Activated naive CD4-positive, alpha-beta T cell (primary cell): ENCODE measurements at places on chromosomes 3 and 15.

GRCh38 chr15:63059075-63059474 lies 16.5 kb downstream of the TPM1 start:
- DNase-seq: no peak

DNA sequence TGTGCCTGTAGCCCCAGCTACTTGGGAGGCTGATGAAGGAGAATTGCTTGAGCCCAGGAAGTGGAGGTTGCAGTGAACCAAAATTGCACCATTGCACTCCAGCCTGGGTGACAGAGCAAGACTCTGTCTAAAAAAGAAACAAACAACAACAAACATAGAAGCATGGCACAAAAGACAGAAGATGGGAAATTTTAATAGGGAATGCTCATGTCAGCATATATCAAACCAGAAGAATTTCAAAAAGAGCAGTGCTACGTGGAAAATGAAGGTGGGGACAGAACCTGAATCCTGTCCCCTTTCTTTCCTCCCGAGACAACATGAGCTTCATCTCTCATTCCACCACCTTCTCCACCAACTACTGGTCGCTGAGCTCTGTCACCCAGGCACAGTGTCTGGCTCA lies 46.3 kb upstream of the MFGE8 start:
- no peak for DNase-seq

GRCh38 chr15:63112871-63113270 lies 8.8 kb upstream of the LACTB start:
- no peak for DNase-seq

- no peak for DNase-seq
Observed at GRCh38 chr3:136193278-136194054, 2.7 kb downstream of the MSL2 start.

GRCh38 chr3:43791246-43791645 lies 100.5 kb downstream of the ABHD5 start:
- no peak for DNase-seq

DNA sequence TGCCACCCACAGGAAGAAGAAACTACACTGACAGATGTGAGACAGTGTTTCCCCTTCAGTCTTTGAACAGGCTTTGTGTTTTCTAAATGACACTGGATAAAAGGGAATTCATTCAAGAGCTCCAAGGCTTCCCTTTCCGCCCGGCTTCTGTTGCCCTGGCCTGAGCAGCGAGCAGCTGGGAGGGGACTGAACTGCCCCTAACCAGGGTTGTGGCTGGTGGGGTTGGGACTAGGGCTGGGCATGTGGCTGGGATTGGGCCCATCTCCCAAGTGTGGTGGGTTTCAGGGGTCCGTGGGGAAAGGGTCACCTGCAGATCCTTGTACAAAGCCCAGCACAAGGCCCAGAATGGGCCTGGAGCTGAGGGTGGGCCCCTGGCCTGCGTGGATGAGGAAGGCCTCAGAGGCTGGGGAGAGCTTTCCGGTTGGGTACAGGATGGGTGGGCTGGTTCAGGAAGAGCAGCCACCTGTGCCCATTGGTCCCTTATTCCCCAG lies 10.4 kb downstream of the VILL start:
- no peak for DNase-seq

DNA sequence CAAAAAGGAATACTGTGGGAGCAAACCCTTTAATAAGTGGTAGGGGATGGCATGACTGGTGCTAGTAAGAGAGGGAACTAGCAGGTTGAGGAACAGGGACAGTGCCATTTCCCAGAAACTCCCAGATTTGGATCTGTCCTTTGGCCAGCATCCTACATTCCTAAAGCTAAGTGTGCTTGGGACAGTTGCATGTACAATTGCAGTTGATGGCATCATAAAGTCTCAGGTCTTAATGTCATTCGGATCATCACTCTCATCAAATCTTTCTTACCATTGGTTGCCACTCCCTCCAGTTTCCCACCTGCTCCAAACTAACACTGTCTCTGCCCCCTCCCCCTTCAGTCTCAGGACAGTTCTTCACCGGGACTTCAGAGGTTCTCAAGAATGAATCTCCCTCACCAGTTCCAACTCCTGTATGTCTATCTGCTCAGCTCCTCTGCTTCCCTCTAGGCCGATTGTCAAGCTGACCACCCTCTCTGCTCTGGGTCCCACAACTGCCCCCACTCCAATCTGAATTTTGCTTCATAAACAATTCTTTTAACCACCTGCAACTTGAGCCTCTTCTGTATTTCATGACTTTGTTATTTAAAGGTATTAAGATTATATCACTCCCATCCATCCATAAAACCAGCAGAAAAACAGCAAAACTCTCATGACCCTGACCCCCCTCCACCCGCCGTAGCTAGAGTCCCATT lies 260.8 kb downstream of the CGGBP1 start:
- no peak for DNase-seq

DNA sequence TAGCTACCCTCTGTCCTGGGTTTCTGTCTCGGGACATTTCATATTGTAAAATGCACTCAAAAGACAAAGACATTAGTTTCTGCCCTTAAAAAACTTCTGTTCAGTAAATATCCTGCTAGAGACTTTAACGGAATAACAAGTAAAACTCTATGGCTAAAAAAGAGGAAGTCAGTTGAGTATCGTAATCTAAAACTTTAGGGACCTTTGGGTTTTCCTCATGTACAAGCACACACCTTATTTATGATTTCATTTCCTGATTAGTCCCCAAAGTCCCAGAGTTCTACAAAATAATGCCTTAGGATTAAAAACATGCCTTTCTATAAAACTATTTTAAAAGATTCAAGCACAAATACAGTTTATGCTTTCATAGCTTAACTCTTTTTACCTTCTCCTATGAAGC lies 585.9 kb downstream of the UNC13C start:
- no peak for DNase-seq

GRCh38 chr3:69724722-69725435 lies 14.4 kb upstream of the MITF start:
- no peak for DNase-seq

GRCh38 chr3:64405211-64405835 lies 180.1 kb upstream of the PRICKLE2 start:
- DNase-seq: no peak

- no peak for DNase-seq
Observed at GRCh38 chr3:87793337-87793877, 265.4 kb downstream of the CGGBP1 start.

- DNase-seq: no peak
Observed at GRCh38 chr3:77605865-77606264, 566.0 kb downstream of the ROBO2 start.

GRCh38 chr3:54240-54639 lies 142.3 kb upstream of the CHL1 start:
- DNase-seq: no peak

- no peak for DNase-seq
Observed at GRCh38 chr15:75107908-75108838, 84.8 kb downstream of the PPCDC start.

DNA sequence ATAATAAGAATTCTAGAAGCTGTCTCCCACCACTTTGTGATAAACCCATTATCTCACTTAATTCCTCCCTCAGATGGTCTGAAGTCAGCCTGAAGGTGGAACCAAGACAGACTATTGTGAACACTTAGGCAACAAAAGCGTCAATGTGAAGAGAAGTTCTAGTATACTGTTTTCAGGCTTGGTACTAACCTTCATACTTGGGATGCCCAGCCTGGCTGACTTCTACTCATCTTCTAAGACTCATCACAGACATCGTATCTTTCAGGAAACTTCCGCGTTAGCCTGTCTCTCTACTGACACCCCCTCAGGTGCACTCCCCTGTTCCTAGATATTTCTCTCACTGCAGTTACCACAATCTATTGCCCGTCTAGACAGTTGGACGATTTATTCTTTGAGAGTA lies 201.2 kb downstream of the SATB1 start:
- no peak for DNase-seq

- no peak for DNase-seq
Observed at GRCh38 chr15:55016225-55016624, 180.5 kb downstream of the RSL24D1 start.

DNA sequence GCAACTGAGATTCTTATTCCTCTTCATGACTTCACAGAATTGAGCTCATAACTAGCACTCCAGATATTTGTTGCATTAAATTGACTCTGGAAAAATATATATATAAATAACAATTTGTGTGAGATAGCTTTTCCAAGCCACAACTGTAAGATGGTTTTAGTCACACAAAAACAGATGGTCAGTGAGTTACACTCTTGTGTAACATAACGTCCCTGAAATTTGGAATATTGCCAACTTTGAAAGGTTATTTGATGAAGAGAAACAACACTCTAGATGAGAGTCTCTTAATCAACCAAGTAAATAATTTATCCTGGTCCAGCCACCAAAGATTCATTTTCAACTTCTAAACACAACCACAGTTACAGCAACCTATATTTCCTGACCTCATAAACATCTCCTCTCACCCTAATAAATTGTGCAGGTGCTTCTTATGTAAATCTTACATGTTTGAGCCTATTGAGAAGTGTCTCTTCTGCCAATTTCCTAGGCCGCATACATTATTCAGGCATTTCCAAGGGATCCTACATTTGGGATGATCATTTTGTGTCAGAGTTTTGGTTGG lies 84.9 kb upstream of the ACP3 start:
- no peak for DNase-seq

DNA sequence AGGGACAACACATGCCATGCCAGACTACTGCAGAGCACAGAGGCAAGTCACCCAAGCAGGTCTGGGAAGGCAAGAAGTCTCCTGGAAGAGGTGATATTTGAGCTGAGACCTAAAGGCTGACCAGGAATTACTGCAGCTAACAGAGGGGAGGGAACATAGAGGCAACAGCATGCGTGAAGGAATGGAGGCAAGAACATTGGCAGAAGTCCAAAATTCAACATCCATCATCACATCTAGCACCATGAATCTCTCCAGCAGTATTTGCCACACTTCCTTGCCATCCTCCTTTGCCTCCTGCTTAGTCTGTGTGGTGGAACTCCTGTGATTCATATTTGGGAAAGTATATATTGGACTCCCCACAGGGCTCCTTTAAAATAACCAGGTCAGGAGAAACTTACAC lies 870 bp upstream of the TSEN2 start:
- no peak for DNase-seq

DNA sequence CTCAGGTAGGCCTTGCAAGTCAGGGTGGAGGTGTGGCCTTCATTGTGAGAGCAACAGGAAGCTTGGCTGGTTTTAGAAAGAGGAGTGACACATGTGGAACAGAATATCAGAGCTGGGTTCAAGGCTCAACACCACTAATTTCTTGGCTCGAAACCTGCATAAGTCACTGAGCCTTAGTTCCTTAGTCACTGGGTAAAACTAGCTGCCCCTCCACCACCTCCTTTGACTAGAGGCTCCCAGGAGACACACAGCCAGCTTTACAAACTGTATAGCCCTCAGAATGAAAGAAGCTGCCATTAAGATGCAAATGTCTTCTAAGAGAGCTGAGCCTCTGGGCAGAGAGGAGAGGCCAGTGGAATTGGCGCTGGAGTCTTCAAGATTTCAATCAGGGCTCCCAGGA lies 67.7 kb downstream of the CERS3 start:
- no peak for DNase-seq

- no peak for DNase-seq
Observed at GRCh38 chr15:96331945-96332636, 1.6 kb downstream of the NR2F2 start.

DNA sequence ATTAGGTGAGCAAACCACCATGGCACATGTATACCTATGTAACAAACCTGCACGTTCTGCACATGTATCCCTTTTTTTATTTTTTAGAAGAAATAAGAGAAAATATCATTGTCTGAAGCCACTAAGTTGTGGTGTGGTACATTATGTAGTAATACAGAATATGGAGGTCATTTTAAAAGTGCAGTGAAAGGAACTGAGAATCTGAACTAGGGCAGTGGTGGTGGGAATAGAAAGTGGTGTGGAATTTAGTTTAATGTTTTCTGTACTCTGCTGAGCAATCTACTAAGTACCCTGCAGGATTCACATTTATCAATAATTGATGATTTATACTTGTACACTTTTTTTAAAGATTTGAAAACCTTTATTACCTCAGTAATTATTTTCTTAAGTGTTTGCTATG lies 283.5 kb downstream of the CHL1 start:
- no peak for DNase-seq

GRCh38 chr3:36142746-36143145 lies 237.6 kb upstream of the STAC start:
- DNase-seq: no peak

- DNase-seq: no peak
Observed at GRCh38 chr3:134348524-134348923, 25.7 kb downstream of the AMOTL2 start.

DNA sequence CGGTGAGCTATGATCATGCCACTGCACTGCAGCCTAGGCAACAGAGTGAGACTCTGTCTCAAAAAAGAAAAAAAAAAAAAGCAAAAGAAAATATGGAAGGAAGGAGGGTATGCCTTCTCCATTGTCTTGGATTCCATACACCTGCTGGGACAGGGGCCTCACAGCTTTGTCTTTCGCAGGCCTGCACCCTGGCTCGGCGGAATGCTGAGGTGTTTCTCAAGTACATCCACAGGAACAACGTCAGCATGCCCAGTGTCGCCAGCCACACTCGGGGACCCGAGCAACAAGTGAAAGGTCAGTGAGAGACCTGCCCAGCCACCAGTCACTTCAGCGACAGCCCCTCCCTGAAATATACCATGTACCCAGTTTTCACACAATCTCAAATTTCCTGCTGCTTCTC lies 288.5 kb upstream of the UMPS start:
- DNase-seq: no peak

DNA sequence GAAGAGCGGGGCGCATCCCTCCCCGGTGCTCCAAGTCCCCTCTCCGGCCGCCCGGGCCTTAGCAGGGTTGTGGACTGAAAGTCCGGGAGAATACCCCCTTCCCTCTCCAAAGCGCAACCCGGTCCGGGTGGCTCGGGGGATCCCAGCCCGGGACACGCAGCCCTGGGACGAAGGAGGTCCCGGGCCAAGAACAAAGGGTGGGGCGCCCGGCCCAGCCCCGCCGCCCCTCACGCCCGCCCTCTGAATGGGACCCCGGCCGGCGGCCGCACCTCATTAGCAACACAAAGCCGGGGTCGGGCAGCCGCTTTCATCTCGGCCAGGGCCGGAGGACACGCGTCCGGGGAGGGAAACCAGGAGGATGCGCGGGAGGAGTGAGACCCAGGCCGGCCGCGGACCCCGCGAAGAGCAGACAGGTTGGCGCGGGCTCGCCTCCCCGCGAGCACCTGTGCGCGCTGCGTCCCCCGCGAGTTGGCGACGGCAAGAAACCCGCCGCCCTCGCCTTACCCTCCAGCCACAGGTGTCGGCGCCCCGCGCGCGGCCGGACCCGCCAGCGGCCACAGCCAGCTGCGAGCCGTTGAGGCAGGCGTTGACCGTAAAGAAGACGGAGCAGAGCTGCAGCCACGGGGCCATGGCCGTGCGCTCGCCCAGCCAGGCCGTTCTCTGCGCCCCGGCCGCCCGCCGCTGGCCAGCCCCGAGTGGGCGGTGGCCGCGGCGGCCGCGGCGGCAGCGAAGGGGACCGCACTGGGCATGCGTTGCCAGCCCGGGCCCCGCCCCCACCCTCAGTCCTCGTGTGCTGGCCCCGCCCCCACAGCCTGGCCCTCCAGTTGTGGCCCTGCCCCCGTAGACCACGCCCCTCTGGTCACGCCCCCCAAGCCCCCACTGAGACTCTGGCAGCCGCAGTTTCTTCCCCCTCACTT lies at the start of gene IL17RD:
TSS of gene IL17RD (minus strand) at position 697 of the 917 bp plus-strand sequence. CDS start at position 630, 67 bp downstream.
- no peak for DNase-seq

- DNase-seq: no peak
Observed at GRCh38 chr3:12948891-12949711, 107.7 kb upstream of the RPL32 start.
